Caco-2 (cell line): ENCODE measurements at places on chromosomes 6 and 20.

DNA sequence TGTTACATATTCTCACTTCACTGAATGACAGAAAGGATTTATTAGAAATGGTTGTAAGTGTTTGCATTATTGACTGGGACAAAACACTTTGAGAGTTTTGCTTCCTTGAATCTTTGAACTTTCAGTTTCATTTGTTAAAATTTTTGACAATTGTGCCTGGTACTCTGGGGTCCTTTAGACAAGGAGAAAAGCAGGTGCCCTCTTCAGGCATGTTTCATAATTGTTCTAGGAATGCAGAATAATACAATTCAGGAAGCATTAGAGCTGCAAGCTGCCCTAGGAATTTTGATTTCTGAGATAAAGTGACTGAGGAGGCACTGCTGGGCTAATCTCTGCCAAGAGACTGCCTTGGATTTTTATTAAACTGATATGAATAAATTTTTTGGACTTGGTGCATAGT lies 49.7 kb downstream of the TOP1 start:
- peak; percentile 80 for DNase-seq

GRCh38 chr6:158066136-158066781 lies 84.6 kb downstream of the SYNJ2 start:
- no peak for DNase-seq

DNA sequence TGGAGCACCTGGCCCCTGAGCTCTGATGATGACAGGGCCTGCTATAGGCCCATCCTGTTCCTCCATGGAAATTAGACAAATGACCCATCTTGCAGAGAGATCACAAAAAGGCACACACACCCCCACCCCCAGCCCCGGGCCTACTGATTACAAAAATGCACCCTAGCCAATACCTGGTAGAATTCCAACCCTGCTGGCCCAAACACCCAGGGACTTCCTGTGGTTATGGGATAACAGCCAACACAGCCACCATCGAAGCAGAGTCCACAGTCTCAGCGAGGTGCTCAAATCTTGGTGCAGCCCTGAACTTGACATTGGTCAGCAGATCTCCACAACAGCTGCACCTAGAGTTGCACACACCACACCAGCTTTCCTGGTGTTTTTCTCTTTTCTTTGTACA lies 17.0 kb downstream of the NCR2 start:
- no peak for DNase-seq

- no peak for DNase-seq
These were observed 38.8 kb downstream of the SNX9 start for GRCh38 chr6:157861814-157862213.

GRCh38 chr6:39753725-39754045 lies 28.5 kb upstream of the KIF6 start:
- DNase-seq, result no peak

DNA sequence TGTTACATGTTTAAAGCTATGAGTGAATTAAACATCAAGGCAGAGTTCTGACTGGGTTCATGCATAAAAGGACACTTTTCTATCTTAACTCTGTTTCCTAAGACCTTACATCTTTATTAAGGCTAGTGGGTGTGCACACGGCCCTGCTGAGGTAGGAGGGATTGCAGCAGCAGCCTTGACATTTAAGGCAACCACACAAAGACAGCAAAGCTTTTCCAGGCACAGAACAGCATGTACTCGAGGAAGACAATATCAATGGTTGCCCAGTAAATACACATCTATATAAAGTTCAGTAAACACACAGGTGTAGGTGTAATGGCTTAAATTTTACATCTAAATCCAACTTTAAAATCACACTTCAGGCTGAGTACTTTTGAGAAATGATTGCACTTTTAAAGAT lies 79.8 kb upstream of the LOC128125822 start:
- no peak for DNase-seq
